ENCODE measurements at places on chromosomes 2 and 18. TPM values are rescaled to one million over a fixed set of nuclear protein-coding genes. Genes with fewer than 3 reads are reported as not detected.

CHCHD5 gene
- total RNA-seq: 65.0 TPM

GLI2 gene
- 24.1 TPM for total RNA-seq

GAREM2 gene
- total RNA-seq: 5.0 TPM

HRH4 gene
- not detected for total RNA-seq

RMDN2 gene
- total RNA-seq: 5.4 TPM

GPBAR1 gene
- 0.15 TPM for total RNA-seq

IL1RL1 gene
- 0.67 TPM for total RNA-seq

CCDC74B gene
- 4.4 TPM for total RNA-seq

ACTG2 gene
- not detected for total RNA-seq

GCG gene
- total RNA-seq: not detected

REG1B gene
- not detected for total RNA-seq

ANTXR1 gene
- 134 TPM for total RNA-seq

PROM2 gene
- 0.06 TPM for total RNA-seq

ABCG5 gene
- not detected for total RNA-seq

WDCP gene
- total RNA-seq: 11.8 TPM

HOXD12 gene
- not detected for total RNA-seq

NEU2 gene
- not detected for total RNA-seq

MBOAT2 gene
- total RNA-seq: 31.9 TPM

GRHL1 gene
- 1.2 TPM for total RNA-seq

SP140L gene
- total RNA-seq: 3.7 TPM

CCDC74A gene
- 12.7 TPM for total RNA-seq

SLC4A3 gene
- 3.8 TPM for total RNA-seq
